AML-193 (cell line): ENCODE measurements at places on chromosomes 6 and 20.

GRCh38 chr20:52226370-52226769 is 34.8 kb upstream of the ZFP64 start:
- no peak for DNase-seq

- no peak for DNase-seq
Observed at GRCh38 chr6:164898412-164898811, 411.0 kb downstream of the C6orf118 start.

GRCh38 chr6:145071836-145072235 is 663.5 kb downstream of the EPM2A start:
- DNase-seq, result no peak

GRCh38 chr20:57208198-57208597 is 58.2 kb downstream of the BMP7 start:
- DNase-seq, result no peak

DNA sequence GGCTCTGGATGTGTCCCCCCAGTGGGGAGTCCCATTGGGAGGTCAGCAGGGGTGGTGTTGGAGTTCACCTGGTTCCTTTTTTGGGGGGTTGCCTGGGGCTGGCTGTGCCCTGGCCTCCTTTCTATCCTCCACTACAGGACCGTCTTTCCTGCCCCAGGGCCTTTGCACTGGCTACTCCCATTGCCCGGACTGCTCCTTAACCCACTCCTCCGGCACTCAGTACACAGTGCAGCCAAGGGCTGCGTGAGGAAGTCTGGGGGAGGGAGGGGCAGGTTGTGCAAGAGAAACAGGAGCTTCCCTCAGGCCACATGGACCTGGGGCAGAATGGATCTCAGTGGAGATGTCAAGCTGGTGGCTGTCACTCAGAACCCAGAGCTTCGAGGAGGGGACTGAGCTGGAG is 429.3 kb upstream of the SULF2 start:
- no peak for DNase-seq

DNA sequence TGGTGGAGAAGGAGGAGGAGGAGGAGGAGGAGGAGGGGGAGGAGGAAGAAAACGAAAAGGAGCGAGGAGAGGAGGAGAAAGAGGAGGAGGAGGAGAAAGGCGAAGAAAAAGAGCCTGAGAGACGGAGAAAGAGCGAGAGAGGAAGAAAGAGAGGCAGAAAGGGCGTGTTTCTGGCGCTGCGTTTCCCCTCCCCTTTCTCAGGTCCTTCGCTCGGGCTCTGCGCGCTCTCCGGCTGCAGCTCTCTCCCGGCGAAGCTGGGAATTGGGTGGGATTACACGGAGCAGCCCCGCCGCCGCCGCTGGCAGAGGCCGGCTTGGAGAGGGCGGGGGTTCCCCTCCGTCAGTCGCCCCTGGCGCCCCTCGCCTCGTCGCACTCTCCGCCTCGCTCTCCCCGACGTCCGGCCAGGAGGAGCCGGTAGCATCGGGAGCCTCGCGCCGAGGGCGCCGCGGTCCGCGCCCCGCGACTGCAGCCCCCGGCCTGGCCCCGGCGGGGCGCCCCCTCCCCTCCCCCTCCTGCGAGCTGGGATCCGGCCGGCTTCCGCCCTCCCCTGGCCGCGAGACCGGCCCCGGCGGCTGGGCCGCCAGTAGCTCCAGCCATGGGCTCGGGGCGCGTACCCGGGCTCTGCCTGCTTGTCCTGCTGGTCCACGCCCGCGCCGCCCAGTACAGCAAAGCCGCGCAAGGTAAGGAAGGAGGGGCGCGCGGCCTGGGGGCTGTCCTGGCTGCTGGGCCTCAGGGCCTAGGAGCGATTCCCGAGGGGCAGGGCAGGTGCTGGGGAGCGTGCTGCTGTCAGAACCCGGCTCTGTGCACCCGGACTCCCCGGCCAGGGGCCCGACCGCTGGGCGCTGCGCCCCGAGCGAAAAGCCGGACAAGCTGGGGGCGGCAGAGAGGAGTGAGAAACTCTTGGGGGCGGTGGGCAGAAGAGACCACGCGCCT is at the start of gene SCUBE3:
TSS of gene SCUBE3 (plus strand) at position 133 of the 933 bp plus-strand sequence. CDS start at position 596, 463 bp downstream.
- DNase-seq, result no peak

DNA sequence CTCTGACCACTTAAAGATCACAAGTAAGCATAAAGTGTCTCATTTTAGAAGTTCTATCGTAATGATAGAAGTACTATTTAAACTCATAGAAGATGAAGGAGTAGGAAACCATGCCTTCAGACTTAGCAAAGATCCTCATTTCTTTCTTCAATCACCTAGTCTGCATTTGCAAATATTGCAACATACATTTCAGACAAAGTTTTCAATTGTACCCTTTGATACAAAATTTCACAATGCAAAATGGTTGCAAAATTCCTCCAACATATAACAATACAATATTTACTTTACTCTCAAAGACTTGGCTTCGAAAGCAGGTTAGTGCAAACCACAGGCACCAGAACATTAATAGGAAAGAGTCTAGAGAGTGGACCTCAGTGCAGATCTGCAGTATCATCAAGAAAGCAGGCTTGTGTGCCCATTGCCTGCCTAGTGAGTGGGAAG is 16.1 kb upstream of the ROS1 start:
- peak; percentile 75 for DNase-seq

- DNase-seq, result no peak
Observed at GRCh38 chr6:5765141-5765760, 241.5 kb downstream of the NRN1 start.

DNA sequence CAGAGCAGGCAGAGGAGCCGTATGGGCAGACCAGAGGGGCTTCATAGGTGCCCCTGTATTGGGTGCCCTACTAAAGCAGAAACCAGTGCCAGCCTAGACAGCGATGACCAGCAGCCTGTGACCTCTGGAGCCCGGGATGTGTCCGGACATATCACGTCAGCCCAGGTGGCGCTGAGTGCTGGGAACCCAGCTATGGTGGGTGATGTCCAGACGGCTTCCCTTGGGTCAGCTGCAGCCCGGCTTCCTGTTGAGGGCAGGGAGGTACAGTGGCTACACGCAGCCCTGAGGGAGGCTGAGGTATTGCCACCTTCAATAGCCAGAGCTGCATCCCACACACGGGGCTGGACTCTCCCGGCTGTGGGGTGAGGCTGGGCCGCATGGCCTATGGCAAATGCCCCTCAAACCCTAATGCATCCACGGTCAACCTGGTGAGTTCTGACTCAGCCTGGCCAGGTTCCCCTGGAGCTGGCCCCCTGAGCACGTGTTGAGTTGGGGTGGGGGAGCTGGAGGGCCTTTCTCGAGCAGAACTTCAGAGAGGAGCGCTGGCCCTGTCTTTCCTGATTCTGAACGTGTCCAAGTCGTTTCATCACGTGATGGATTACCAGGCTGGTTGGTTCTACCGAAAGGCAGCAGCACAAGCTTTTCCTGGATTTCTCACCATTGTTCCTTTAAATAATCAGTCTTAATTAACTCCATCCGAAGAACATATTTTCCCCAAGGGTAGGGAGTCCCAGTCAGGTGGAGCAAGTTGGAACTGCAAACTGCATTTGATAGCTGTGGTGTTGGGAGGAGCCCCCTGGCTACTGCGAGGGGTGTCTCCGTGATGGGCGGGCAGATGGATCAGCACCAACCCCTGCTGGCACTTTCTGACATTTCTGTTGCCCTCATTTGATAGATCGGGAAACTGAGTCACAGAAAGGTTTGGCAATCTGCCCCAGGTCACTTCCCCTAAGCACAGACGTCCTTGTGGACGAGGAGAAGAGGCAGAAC is 7.1 kb upstream of the MYT1 start:
- no peak for DNase-seq

DNA sequence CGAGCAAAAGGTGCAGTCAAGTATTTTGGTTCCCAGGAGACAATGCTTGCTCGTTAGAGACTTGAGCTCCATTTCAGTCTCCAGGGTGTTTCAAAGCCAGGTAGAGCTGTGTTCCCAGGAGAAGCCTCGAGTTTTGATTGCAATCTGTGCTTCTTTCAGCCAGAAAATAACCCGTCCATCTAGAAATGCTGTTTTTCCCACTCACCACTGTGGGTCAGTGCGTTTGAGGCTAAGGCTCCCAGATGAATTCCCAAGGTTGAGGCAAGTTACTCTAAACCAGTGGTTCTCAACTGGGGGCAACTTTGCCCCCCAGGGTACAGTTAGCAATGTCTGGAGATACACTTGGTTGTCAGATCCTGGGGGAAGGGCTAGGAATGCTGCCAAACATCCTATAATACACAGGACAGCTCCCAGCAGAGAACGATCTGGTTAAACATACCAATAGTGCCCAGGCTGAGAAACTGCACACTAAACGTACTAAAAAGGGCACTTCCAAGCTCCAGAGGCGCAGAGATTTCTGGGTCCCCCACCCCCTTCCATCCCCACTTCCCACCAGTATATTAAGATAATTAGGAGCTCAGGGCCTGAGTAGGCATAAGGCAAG is 13.8 kb downstream of the BMP7 start:
- no peak for DNase-seq

DNA sequence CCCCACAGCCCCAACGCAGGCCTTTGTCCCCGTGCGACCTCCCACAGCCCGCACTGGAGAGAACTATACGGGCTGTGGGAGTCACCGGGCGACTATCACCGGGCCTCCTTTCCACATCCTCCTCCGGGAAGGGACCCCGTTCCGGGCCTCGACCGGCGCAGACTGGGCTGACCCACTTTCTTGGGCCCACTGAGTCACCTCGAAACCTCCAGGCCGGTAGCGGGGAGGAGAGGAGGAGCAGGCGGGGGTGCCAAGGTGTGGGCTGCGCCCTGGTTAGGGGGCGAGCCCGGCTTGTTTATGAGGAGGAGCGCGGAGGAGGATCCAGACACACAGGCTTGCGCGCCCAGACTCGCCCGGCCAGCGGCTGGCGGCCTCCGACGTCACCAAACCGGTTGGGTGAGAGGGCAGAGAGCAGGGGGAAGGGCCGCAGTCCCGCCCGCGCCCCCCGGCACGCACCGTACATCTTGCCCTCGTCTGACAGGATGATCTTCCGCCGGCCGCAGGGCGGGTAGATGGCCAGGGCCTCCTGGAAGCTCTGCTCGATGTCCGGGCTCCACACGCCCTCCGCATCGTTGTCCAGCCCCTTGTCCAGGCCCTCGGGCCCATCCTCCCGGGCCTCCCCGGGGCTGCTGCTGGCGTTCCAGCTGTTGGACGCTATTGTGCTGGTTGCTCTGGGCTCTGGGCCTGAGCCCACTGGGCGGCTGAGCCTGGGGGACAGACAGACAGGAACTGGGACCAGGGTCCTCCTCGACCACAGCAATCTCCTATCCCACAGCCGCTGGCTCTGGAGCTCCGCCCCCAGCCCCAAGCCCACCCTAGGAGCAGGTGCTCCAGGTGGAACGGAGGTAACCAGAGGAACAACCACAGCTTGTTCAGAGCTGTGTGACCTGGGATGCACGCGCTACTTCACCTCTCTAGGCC is 10.6 kb downstream of the TEAD3 start:
- no peak for DNase-seq

DNA sequence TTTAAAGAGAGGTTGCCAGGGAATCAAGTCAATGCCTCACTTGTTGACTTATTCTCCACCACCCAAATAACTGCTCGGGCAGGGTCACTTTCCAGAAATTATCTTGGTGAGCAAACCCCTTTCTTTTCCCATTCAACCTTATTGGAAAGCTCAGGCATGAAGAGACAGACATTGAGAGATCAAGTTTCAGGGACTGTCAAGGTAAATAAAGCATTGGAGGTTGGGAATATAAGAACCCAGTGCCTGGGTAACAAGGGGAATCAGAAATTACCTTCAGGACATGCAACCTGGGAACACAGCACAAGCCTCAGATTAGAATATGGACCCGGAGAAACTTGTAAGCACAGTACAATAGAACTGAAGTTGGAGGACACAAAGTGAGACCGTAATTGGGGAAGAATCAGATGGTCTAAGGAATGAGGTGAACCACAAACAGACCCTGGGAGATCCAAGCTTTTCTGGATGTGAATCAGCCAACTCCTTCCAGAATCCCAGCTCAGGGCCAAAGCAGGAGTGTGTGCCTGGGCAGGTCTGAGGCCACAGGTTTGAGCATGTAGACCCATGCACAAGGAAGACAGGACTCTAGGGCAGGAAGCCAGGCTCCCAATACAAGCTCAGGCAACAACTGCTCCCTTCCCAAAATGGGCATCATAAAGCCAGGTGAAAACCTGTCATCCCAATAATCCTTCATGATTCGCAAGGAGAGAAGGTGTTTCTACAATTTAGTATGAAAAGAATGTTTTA is 512.8 kb downstream of the MAFB start:
- DNase-seq, result no peak

DNA sequence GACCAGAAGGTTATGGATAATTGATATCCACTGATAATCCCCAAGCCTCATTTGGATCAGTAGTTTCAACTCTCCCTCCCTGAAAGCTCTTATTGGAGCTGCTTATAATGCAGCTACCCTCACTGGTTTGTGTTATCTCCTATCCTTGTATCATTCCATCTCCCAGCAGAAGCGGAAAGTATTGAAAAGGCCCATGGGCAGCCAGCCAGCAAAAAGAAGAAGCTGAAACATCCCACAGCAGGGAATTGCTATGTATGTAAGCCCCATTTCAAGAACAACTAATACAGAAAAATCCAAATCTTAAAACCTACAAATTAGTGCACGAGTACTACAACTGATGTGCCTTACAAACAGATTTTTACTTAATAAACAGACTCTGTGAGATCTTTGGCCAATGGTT is 269.0 kb upstream of the ECI2 start:
- DNase-seq, result no peak

DNA sequence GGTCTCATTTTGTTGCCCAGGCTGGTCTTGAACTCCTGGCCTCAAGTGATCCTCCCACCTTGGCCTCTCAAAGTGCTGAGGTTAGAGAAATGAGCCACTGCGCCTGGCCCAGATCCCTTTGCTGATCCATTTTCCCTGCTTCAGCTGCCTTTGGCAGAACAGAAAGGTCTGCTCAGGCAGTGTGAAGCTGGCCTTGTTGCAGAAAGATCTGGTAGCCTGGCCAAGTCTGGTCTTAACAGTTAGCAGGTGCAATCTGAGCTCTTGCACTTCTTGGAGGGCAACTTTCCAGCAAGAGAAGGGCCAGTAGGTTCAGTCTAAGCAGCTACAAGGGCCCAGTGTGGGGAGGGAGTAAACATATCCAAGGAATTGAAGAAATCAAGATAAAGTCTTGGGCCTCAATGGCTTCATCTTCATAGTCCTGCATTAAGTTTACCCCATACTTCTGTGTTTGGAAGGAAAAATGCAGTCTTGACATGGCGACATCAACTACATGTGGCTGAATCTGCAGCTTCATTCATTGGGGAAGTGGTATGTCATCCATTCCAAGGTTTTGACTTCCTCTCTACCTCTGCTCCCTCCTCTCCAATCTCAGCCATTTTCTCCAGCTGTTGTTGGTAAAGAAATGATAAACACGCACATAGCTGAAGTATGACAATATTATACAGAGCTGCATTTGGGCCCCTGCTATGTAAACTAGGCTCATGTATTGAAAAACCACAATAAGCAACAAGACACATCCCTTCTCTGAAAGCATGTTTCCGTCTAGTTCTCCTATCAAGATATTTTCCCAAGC is 39.0 kb upstream of the NEDD9 start:
- DNase-seq, result no peak
